Glutamatergic neuron (in vitro differentiated cells): ENCODE measurements at places on chromosomes 12 and 14.

GRCh38 chr12:46489951-46490388, 117.4 kb upstream of the SLC38A2 start:
- no peak for DNase-seq

DNA sequence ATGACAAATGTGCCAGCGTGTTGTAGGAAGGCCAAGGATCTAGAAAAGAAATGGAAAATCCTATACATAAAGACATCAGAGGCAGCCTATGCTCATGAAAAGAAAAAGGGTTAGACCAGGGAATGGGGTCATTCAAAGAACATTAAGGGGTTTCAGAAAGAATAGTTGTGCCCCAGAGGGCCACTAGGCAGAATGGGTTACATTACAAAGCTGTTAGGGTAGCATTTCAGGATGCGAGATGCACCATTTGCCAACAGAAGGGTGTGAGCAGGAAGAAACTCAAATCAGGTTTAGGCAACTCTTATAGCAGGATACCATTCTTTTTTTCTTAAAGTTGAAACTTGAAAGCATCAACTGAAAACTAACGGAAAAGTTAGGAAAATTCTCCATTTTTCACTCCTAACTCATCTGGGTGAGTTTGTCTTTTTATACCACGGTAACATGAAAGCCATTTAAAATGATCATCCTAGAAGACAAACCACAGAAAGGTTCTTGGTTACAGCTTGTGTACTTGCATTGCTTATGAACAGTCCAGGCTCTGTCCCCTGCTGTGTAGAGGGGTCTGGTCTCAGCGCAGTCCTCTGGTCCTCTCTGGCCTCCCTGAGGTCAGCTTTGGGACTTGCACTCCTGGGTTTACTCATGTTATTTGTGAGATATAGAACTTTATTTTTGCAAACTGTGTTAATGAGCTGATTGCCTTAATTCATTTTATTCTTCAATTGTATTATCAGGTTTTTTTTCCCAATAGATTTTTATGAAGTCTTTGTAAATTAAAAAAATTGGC, 209.1 kb downstream of the DACT1 start:
- DNase-seq = no peak

- DNase-seq = no peak
Measured at GRCh38 chr12:46608431-46609272, 217.1 kb downstream of the SLC38A4 start.

GRCh38 chr14:53140585-53140984, 12.5 kb downstream of the DDHD1 start:
- DNase-seq = no peak

GRCh38 chr14:105204206-105204930, 23.3 kb upstream of the NUDT14 start:
- peak; percentile 15 for DNase-seq

DNA sequence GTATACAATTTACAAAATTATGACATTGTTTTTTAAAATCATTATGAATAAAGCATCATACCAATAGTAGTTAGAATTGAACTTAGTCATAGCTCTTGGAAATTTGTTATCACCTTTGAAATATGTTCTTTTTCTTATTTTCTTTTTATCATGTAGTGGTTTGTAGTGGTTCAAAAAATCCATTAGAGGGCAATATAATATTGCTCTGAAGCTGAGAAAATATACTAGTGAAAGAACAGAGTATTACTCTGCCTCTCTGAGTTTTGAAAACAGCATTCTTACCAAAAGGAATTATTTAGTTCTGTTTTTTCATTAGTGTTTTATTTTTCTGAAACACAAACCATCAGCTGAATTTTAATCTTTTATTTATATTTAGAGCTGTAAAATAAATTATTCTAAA, 76.2 kb downstream of the PDZRN4 start:
- no peak for DNase-seq

GRCh38 chr12:24797901-24798300, 151.0 kb downstream of the BCAT1 start:
- DNase-seq = no peak

- no peak for DNase-seq
Measured at GRCh38 chr14:101315802-101316296, 245.4 kb upstream of the DIO3 start.

- DNase-seq = no peak
Measured at GRCh38 chr14:79044894-79045624, 874.9 kb downstream of the NRXN3 start.

DNA sequence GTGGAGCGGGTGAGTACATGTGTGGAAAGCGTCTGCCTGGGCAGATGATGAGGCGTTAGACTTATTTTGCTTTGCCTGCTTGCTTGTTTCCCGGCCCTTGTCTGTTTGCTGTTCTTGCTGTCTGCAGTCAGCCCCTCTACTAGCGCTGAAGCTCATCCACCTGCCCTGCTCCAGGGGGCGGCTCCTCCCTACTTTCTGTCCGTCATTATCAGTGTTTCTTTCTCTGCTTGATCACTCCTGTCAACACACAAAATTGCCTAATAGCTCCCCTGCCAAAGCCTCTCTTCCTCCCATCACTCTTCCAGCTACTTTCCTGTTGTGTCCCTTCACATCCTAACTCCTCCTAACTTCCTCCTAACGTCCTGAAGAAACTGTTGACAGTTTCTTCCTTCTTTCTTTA, 34.9 kb upstream of the GALNT8 start:
- DNase-seq = no peak

DNA sequence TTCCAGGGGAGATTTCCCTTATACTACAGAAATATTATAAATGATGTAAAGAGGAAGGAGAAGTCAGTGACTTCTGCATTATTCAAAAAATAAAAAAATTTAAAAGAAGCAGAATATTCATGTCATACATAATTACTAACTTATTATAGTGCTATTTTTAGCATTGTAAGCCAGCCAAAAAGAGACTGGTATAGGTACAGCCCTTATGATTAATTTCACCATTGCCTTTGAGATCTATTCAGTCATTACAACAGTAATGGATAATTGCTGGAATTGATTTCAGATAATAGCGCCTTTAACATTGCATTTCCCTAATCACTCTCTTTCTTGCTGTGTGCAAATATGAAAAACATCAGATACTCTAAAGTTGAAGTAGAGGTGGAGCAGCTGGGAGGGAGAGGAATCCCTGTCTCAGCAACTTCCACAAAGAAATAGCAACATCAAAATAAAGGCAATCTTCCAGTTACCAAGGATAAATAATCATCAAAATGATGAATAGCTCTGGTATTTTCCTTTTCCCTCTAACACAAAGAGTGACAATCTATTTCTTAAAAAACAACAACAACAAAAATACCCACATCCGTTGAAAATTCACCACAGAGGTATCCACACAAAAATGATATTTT, 71.8 kb upstream of the OVCH1 start:
- no peak for DNase-seq

DNA sequence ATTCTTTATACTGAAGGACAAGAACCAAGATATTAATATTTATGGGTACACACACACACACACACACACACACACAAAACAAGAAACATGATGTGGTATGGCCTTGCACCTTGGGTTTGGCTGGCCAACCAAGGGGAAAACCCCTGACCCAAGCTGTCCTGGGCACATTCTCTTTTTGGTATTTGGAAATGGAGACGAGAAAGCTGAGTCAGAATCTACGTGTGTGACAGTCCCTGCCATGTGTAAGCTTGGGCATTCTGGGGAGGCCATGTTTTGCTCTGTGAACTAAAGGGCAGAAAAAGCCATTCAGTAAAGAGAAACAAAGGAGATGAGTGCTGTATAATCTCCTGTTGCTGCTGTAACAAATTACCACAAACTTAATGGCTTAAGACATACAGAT, 35.6 kb downstream of the PTGER2 start:
- DNase-seq = no peak

- no peak for DNase-seq
Measured at GRCh38 chr14:103308717-103309616, 25.1 kb upstream of the EIF5 start.

- DNase-seq = no peak
Measured at GRCh38 chr12:92574911-92575570, 127.7 kb upstream of the PLEKHG7 start.

- DNase-seq = no peak
Measured at GRCh38 chr14:26845151-26845818, 247.5 kb upstream of the NOVA1 start.

DNA sequence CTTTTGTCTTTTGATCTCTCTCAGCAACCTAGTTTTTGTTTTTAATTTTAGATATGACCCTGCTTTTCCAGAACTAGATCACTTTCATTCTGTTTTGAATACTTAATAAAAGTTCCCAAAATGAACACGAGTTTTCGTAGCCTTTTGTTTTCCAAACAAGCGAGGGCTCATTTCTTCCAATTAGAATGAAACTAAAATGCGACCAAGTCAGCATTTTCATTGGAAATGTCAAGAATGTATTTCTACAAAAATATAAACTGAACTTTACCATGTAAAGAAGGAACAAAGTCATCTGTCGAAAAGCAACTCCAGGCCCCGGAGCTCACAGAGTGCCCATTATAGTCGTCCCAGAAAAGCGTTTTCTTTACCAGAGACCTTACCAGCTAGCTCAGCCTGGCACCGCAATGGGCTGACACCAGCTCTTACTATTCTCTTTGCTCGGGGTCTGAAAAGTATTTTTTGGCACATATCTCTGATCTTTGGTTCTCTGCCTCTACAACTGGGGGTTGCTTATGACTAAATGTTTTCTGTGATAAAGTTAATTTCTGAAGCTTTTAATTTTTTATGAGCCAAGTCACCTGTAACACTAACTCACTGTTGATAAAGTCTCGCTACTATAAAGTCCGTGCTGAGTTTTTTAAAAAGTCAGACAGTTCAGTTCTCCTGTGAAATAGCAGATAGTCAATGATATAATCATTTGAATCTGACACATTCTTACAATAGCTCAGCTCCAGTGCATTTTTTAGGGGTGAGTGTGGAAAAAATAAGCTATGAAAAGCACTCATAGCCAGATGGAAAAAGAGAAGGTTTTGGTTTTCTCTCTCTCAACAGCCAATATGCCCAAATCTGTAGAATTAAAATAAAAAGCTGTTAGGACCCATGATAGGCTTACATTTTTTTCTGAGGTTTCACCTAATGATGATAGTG, 43.4 kb downstream of the SAMD4A start:
- DNase-seq = no peak

DNA sequence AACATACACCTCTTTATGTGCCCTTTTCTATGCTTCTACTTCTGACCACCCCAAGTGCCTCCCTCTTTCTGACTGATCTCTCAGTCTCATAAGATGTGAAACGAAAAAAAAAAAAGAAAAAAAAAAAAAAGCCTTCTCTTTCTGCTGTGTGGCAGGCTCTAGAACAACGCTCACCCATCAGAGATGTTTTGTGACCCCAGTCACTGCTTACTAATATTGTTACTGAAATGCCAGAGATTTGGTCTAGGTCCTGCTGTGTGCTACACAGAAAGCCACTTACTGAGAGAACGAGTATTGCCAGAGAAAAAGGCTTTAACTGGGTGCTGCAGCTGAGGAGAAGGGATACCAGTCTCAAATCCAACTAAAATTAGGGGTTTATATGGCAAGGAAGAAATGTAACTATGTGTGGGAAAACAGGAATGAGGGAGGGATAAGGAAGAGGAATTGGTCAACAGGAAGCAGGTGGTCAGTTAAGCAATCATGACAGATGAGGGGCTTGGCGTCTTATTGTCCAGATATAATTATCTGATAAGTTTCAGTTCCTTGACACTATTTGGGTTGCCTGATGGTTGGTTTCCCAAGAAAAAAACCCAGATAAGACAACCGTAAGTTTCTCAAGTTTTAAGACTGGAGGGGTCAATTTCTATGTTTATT, 149.0 kb downstream of the NAV3 start:
- no peak for DNase-seq

GRCh38 chr12:15679151-15679550, 110.0 kb downstream of the EPS8 start:
- no peak for DNase-seq

- peak; percentile 63 for DNase-seq
Measured at GRCh38 chr14:23538785-23539184, 12.8 kb downstream of the ZFHX2 start.

DNA sequence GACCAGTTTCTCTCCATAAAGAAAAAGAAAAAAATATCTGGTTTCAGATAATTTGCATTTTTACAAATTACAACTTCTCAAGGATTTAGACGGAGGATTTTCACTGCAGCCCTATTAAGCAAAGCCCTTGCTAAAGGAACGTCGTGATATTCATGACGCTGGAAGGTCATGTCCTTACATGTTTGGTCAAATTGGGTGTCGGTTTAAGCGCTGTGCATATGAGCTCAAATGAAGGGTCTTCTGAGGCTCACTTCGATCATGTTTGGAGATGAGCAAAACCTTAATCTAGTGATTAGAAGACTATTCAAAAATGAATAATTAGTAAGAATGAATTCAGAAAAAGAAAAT, 67.3 kb upstream of the USP15 start:
- no peak for DNase-seq

DNA sequence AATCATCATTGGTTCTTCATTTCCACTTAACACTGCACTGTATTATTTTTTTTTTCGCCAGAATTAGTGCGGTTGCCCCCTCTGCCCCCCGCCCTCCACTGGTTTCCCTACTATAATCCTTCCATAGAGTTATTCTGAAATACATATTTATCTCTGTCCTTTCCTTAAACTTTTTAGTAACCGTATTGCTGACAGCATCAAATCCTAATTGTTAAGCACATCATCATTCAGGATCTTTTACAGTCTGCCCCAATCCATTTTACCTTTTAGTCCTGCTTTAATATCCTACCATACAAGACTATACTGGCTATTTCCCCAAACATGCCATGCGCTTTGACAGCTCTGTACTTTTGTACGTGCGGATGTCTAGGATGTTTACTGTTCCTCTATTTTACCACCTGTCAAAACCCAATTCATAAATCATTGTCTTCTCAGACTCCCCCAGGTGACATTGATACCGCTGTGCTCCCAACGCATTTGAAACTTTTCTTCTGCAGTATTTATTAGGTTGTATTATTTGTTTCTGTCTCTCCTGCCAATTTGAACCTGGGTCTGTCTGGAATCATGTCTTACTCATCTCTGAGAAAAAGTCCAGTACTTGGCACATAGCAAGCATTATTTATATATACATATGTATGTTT, 1.0 kb downstream of the FGFR1OP2 start:
- no peak for DNase-seq

DNA sequence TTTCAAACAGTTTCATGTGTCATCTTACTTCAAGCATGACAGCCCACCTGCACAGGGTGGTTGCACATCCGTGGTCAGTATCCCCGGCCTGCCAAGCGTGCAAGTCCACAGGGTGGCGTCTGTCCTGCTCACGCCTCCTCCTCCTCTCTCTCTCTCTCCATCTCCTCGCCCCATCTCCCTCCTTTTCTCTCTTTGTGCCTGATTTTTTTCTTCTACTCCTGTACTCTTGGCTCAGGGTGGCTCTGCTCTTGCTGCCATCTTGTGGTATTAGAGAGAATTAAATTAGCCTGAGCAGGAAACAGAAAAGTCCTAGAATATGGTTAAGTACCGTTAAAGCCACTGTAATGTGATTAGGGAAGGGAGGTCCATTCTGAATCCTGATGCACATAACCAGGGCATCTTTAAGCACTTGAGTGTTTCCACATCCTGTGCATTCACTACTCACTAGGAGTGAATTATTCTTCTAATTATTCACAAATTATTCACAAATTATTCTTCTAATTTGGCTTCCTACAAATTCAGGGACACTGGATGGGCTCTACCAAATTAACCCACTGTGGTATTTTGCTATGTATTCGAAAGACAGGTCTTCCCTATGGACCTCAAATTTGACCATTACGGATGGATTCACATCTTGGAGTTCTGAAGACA, 25.5 kb upstream of the DTX1 start:
- DNase-seq = peak; percentile 32
